Karpas-422 (cell line): ENCODE measurements at places on chromosomes 12 and 14. TPM values are rescaled to one million over a fixed set of nuclear protein-coding genes. Genes with fewer than 3 reads are reported as not detected.

Gene TMEM30B
- total RNA-seq, result not detected in 2 replicates

Gene KLRC3
- total RNA-seq, result not detected in 2 replicates

Gene TAS2R42
- total RNA-seq, result not detected in 2 replicates

GRCh38 chr12:101719566-101719965 lies 19.7 kb downstream of the SYCP3 start:
- H3K4me3 ChIP-seq, result no peak overlapping the region
- H3K27ac ChIP-seq, result no peak overlapping the region
- DNase-seq, result no peak
- H3K36me3 ChIP-seq, result no peaks in the 10 kb centered on the region
- H3K4me1 ChIP-seq, result no peaks in the 10 kb centered on the region

- H3K36me3 ChIP-seq, result no peaks in the 10 kb centered on the region
- H3K4me1 ChIP-seq, result no peaks in the 10 kb centered on the region
- no peak overlapping the region for H3K4me3 ChIP-seq
- no peak overlapping the region for H3K27ac ChIP-seq
These were observed 39.2 kb upstream of the BMAL2 start for GRCh38 chr12:27293463-27293862.

- H3K4me3 ChIP-seq, result no peak overlapping the region
- no peak for DNase-seq
- H3K27me3 ChIP-seq, result no peaks in the 10 kb centered on the region
- no peaks in the 10 kb centered on the region for H3K36me3 ChIP-seq
- no peak overlapping the region for H3K27ac ChIP-seq
These were observed 85.6 kb downstream of the GLT1D1 start for GRCh38 chr12:128938886-128939285.

DNA sequence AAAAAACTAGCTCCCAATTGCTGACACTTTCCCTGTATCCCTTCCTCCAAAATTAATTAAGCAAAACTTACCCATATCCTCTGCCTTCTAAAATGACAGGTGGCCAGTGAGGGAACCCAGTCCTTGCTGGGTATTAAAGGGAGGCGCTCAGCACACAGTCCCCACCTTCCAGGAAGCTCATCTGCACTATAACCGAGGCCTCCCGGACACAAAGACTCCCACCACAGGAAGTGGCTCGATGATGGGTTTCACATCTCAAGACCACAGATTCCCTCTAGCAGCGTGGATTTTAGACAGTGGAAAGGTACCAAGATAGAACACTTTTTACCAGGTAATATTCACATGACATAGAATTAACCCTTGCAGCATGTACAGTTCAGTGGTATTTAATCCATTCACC lies 126.8 kb upstream of the NCOR2 start:
- no peak overlapping the region for H3K4me3 ChIP-seq
- DNase-seq, result no peak
- H3K36me3 ChIP-seq, result no peaks in the 10 kb centered on the region
- H3K27me3 ChIP-seq, result no peaks in the 10 kb centered on the region
- H3K27ac ChIP-seq, result no peak overlapping the region
